ENCODE measurements at places on chromosomes 4 and X. TPM values are rescaled to one million over a fixed set of nuclear protein-coding genes. Genes with fewer than 3 reads are reported as not detected.
A peak's percentile ranks its signal among the peaks of the same experiment; 100 is the strongest.

OSTC gene
- 58.9 TPM for total RNA-seq

INTS6L gene
- 27.7 TPM for total RNA-seq

AMTN gene
- total RNA-seq = not detected

TRMT10A gene
- total RNA-seq = 4.7 TPM

CDS1 gene
- total RNA-seq = 3.3 TPM

AREG gene
- total RNA-seq = 12.8 TPM

HPGD gene
- 40.5 TPM for total RNA-seq

SSX4B gene
- total RNA-seq = not detected

SPP1 gene
- 6.4 TPM for total RNA-seq

GRCh38 chr4:178602833-178603232 lies 1160.6 kb upstream of the AGA start:
- no peak overlapping the region for H3K4me3 ChIP-seq
- no peaks in the 10 kb centered on the region for H3K4me1 ChIP-seq
- no peaks in the 10 kb centered on the region for H3K27me3 ChIP-seq
- DNase-seq = no peak

DNA sequence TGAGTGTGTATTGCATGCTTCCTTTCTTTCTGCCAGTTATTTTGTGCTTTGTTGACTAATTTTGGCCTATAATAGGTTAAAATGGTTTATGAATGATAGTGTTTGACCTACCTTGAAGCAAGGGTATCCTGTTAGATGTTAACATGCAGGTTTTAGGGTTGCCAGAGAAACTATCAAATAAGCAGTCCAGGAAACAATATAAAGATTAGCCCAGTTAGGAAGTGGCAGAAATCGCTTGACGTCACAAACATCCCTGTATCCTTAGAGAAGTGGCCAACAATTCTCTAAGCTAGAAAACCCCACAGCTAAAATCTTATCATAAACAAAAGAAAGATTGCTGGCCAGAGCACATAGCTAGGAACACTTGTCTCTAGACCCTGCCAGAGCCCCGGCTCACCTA lies 3.8 kb downstream of the NAP1L5 start:
- peaks cover 9% of the 10 kb centered on the region for H3K36me3 ChIP-seq
- DNase-seq = no peak
- H3K4me3 ChIP-seq = no peak overlapping the region
- peaks cover 8% of the 10 kb centered on the region for H3K4me1 ChIP-seq

GRCh38 chrX:1500701-1501624 lies 36.0 kb downstream of the P2RY8 start:
- DNase-seq = peak; percentile 79
- no peaks in the 10 kb centered on the region for H3K36me3 ChIP-seq
- no peaks in the 10 kb centered on the region for H3K27me3 ChIP-seq
- H3K4me3 ChIP-seq = no peak overlapping the region
- H3K4me1 ChIP-seq = peaks cover 40% of the 10 kb centered on the region

DNA sequence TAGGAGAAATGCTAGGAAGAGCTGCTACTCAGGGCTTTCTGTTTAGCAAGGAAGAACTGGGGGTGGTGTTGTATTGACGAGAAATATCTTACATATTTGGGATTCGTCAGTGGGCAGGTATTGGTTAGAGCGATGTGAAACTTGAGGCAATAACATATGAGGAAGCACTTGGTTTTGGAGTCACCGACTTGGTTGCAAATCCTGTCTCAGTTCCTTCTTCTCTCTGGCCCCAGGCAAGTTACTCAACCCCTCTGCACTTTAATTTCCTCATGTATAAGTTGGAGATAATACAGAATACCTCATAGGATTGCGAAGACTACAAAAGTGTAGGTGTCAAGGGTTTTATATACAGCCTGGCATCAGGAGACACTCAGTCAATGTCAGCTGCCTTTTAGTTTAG lies 34.1 kb downstream of the GPAT3 start:
- no peaks in the 10 kb centered on the region for H3K36me3 ChIP-seq
- no peaks in the 10 kb centered on the region for H3K27me3 ChIP-seq
- DNase-seq = no peak
- no peak overlapping the region for H3K4me3 ChIP-seq

GRCh38 chr4:147862043-147862692 lies 130.3 kb downstream of the ARHGAP10 start:
- no peaks in the 10 kb centered on the region for H3K4me1 ChIP-seq
- H3K4me3 ChIP-seq = no peak overlapping the region
- H3K27ac ChIP-seq = no peak overlapping the region
- H3K27me3 ChIP-seq = no peaks in the 10 kb centered on the region
- no peak for DNase-seq
- H3K36me3 ChIP-seq = no peaks in the 10 kb centered on the region

DNA sequence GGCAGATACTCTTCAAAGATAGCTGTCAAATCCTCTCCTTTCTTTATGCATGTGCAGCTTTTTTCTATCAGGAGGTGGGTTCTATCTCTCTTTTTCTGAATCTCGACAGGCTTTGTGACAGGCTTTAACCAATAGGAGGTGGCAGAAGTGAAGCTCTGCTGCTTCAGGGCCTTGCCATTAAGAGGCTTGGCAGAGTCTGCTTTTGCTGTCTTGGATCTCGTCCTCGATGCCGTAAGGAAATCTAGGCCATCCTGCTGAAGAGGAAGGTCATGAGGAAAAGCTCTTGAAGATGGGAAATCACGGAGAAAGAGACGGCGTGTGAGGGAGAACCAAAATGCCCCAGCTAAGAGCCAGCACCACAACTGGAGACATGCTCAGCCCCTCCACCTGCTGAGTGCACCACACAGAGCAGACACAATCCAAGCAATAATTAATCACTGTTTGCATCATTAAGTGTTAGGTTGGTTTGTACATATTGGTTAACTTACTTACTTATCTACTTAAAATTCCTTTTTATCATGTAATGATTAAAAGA lies 92.2 kb downstream of the DDIT4L start:
- H3K27ac ChIP-seq = no peak overlapping the region
- peaks cover 23% of the 10 kb centered on the region for H3K4me1 ChIP-seq
- H3K4me3 ChIP-seq = no peak overlapping the region

DNA sequence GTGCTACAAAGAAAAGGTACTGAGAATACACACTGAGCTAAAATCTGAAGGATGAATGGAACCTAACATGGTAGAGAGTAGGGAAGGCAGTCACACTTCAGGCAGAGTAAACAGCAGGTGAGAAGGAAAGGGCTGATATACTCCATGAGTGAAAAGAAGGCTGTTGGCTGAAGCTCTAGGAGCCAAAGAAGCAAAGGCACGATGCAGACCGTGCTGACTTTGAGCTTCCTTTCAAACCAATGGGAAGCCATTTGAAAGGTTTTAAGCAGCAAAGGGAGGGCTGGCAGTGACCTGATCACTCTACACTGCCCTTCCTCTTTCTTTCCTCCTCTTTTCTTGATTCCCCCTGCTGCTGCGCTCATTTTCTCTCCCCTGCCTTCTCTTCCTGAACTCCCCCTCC lies 66.4 kb downstream of the TMEM154 start:
- no peaks in the 10 kb centered on the region for H3K27me3 ChIP-seq
- no peaks in the 10 kb centered on the region for H3K4me1 ChIP-seq
- H3K4me3 ChIP-seq = no peak overlapping the region

DNA sequence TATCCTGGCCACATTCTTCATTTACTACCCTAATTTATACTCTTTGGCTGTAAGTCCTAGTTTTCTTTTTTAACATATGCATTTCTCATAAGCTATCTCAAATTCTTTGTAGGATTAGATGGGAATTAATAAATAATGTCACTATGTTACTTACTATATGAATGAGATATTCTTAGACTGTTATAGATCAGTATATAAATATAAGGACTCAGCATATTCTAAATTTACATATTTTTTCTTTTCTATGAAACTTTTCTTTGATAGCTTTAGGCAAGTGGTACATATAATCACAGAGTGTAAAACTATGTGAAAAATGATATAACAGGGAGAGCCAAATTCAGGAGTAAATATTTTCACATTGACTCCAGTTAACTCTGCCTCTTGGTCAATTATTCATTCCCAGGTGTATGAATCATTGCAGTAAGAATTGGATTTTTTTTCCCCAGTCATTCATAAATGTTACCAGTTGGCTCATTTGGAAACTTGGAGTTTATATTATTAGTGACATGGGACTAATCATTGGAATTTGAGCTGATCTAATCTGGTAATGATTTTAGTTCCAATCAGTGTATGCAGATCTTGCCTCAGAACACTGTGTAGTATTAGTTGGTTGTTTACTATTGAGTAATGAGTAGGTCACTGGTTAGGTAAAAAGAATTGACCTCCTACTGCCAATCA lies 25.3 kb downstream of the FHIP1A start:
- no peak overlapping the region for H3K27ac ChIP-seq
- no peak for DNase-seq
- no peaks in the 10 kb centered on the region for H3K36me3 ChIP-seq
- no peaks in the 10 kb centered on the region for H3K27me3 ChIP-seq

DNA sequence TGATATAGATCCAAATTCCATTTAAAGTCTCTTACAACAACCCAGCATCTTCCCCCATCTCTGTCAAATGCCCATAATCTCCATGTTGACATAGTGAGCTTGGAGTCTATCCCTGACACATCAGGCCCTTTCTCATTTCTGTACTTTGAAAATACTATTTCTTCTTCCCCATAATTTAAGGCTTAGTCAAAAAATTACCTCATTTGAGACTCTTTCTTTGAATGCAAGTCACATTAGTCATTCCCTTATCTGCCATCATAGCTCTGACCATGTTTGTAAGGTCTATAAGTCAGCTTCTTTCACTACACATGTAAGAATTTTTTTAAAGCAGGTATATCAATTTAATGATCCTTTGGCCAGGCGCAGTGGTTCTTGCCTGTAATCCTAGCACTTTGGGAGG lies 99.9 kb downstream of the DDX60 start:
- no peaks in the 10 kb centered on the region for H3K27me3 ChIP-seq
- no peak for DNase-seq
- H3K4me3 ChIP-seq = no peak overlapping the region
